ENCODE measurements at places on chromosomes 7 and 10.
A peak's percentile ranks its signal among the peaks of the same experiment; 100 is the strongest.

GRCh38 chr10:125056161-125057132 lies 103.9 kb downstream of the CTBP2 start:
- no peak for DNase-seq

- DNase-seq = no peak
Measured at GRCh38 chr7:131186816-131187215, 140.9 kb upstream of the MKLN1 start.

DNA sequence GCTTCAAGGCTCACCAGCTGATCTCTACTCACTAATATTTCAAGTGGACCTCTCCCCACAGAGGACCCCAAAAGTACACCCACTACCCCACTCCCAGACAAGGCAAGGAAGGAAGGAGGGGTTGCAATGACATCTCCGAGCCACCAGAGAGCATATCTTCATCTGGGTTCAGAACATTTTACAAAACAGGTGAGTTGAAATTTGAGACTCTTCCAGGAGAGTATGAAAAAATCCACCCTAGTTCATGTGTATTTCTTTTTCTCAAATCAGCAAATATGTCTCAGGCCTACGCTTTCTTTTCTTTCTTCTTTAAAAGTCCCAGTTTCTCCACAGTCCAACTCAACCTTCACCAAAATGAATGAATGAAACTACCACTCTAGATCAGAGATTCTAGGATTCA lies 61.9 kb downstream of the SGMS1 start:
- peak; percentile 56 for DNase-seq

GRCh38 chr7:26413007-26413691 lies 121.5 kb downstream of the SNX10 start:
- no peak for DNase-seq

DNA sequence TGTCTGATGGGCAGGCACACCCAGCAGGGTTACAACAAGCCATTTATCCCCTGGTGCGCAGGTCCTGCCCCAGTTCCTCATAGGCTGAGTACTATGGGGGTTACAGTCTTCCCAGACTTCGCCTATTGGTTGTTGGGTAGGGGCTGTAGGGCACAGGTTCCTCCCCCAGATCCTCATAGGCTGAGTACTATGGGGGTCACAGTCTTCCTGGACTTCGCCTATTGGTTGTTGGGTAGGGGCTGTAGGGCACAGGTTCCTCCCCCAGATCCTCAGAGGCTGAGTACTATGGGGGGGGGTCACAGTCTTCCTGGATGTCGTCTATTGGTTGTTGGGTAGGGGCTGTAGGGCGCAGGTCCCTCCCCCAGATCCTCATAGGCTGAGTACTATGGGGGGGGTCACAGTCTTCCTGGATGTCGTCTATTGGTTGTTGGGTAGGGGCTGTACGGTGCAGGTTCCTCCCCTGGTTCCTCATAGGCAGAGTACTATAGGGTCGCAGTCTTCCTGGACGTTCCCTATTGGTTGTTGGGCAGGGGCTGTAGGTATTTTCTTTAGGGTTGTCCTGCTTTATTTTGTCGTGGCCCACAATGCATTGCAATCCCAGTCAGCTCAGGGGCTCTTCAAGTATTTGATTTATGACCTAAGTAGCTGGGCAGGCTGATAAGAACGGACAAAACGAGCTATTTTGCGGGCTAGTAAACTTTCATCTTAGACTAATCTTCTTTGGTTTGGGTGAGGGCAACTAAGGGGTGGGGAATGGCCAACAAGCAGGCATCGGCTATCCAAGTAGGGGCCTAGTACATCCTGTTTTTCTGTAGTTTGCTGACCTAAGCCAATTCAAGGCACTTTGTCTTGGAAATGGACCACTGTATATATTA lies 3.4 kb downstream of the LRRC27 start:
- DNase-seq = no peak
